HT1080 (cell line): ENCODE measurements at places on chromosomes 5 and 9.

DNA sequence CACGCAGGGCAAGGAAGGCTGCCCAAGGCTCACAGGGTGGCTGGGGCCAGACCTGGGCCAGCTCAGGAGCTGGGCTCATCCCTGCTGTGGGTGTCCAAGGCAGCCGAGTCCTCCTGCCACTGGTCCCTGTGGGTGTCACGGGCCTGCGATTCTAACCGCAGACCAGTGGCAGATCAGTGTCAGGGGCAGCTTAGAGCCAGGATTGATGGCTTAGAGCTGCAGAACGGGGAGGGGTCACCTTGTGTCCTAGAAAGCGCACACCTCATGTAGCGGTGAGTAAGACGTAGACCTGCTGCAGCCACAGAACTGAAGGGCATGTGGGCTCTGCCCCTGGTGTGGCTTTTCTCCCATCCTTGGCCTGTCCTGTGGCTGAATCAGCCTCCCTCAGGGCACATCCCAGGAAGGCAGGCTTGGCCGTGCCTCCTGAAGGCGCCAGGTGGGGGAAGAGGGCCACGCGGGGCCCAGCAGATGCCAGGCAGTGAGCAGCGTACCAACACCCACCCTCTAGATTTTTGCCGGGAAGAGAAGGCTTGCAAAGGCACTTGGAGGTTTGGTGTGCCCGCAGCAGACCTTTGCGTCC, 78.3 kb upstream of the FCN2 start:
- no peak for DNase-seq

DNA sequence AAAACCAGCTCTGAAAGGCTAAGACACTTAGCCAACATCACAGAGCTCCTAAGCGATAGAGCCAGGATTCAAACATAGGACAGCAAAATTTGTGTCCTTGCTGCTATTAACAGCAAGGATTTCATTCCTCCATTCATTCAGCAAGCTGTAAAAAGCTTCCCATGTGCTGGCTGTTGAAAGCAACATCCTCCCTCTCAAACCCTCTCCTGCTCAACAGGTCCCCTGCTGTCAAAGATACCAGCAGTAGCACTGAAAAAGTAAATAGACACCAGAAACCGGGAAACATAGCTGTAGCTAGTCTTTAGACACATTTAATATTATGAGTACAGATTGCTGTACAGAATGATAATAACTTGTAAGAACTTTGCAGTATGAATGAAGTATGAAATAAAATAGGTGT, 52.6 kb upstream of the ADAMTSL1 start:
- no peak for DNase-seq

GRCh38 chr9:111412280-111412679, 71.9 kb downstream of the ECPAS start:
- no peak for DNase-seq

DNA sequence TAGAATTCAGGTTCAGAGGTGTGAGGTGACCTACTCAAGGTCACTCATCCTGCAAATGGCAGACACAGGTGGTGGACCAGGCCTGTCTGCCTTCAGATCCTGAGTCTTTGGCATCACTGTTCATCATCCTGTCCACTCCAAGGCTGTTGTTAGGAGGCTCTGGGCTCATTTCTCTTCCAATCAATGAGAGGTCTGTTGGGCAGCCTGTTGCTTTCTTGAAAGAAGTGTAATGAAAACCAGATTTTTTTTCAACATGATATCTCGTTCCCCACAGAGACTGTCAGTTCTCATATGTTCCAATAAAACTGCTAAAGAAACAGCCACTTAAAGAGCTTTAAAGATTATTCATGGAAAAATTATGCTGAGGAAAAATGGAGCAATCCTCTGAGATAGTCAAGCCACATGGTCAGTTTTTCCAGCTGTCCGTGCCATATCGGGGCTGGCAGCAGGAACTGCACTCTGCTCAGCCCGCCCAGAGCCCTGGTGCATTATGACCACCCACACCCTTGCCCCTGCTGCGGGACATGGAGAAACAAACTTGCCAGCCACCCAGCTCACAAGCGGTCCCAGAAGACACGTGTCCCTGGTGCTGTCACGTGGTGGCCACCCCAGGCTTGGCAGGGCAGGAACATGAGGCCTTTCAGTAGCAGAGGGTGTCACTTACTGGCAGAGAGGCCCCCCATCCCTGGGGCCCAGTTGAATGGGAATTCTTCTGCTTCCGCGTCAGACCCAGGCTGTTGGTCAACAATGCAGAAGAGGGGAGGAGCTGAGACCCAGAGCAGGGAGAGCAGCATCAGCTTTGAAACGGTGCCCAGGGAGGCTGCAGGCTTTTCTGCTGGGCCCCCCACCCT, 63.7 kb upstream of the ANGPTL2 start:
- DNase-seq, result no peak

DNA sequence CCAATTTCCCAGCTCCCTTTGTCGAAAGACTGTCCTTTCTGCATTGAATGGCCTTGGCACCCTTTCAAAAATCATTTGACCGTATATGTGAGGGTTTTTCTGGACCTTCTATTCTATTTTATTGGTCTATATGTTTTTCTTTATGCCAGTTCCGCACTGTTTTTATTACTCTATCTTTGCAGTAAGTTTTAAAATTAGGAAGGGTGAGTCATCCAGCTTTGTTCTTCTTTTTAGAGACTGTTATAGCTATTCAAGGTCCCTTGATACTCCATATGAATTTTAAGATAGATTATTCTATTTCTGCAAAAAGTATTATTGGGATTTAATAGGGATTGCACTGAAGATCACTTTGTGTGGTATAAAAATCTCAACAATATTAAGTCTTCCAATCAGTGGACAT, 44.2 kb upstream of the STARD4 start:
- no peak for DNase-seq

GRCh38 chr9:137030538-137031527, 1.1 kb downstream of the FUT7 start:
- DNase-seq, result no peak
